ENCODE measurements at places on chromosomes 16 and 17.

- DNase-seq = no peak
These were observed 108.5 kb downstream of the ZNF778 start for GRCh38 chr16:89325861-89326471.

DNA sequence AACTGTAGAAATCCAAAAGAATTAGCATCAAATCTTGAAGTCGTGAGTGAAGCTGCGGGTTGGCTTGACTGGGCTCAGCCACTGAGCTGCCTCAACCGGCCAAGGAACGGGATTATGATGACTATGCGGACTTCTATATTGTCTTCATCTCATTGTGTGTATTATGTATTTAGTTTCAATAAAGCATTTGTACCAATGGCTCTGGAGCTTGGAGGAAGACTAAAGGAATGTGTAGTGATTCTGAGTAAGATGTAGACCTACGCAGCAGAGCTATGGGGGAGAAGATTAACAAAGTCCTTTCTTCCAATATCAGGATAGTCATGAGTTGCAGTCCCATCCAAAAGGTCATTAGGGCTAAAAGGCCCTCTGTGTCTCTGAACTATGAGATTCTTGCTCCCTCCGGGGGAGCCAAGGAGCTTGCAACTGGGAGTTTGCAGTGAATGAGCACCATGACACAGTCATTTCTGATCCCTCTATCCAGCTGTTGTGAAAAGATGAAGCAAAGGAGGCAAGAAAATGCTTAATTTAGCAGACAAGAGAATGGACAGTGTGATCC is 8.3 kb downstream of the EME1 start:
- no peak for DNase-seq

GRCh38 chr16:8436931-8437330 is 153.4 kb downstream of the TMEM114 start:
- no peak for DNase-seq

- no peak for DNase-seq
These were observed 54.9 kb upstream of the TANC2 start for GRCh38 chr17:62911114-62911513.
